Left lung (tissue), 14 donors: ENCODE measurements at places on chromosomes 1 and 21. TPM values are rescaled to one million over a fixed set of nuclear protein-coding genes. Genes with fewer than 3 reads are reported as not detected.
A peak's percentile ranks its signal among the peaks of the same experiment; 100 is the strongest.

The AKNAD1 gene
- total RNA-seq, result not detected

The ACOT7 gene
- total RNA-seq, result 28.8 TPM

The NCAM2 gene
- total RNA-seq, result 19.7 TPM

The NGF gene
- total RNA-seq, result 1.0 TPM

The COL11A1 gene
- total RNA-seq, result 0.21 TPM

The DMBX1 gene
- total RNA-seq, result not detected

DNA sequence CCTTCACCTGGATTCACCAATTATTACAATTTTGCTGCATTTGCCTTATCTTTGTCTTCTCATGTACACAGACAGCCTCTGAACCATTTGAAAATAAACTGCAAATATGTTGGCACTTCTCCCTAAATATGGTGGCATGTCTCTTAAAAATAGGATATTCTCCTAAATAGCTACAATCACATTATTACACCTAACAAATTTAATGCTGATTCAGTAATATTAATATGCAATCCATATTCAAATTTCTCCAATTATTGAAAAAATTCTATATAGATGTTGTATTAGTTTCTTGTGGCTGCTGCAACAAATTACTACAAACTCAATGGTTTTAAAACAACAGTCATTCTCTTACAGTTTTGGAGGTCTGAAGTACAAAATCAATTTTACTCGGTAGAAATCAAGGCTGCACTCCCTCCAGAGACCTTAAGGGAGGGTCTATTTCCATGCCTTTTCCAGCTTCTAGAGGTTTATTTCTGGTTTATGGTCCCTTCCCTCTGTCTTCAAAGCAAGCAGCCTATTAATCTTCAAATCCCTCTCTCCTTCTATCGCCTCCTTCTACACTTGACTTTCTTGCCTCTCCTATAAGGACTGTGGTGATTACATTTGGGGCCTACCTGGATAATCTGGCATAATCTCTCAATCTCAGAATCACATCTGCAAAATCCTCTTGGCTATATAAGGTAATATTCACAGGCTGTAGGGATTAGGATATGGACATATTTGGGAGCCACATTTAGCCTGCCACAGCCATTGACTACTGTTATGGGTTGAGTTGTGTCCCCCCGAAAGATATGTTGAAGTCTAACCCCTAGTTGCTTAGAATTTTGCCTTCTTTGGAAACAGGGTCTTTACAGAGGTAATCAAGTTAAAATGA lies 52.5 kb upstream of the BOLA1 start:
- no peak overlapping the region for H3K27ac ChIP-seq
- H3K36me3 ChIP-seq, result no peaks in the 10 kb centered on the region
- no peaks in the 10 kb centered on the region for H3K27me3 ChIP-seq
- DNase-seq, result no peak
- H3K4me3 ChIP-seq, result no peak overlapping the region
- H3K4me1 ChIP-seq, result peaks cover 62% of the 10 kb centered on the region

DNA sequence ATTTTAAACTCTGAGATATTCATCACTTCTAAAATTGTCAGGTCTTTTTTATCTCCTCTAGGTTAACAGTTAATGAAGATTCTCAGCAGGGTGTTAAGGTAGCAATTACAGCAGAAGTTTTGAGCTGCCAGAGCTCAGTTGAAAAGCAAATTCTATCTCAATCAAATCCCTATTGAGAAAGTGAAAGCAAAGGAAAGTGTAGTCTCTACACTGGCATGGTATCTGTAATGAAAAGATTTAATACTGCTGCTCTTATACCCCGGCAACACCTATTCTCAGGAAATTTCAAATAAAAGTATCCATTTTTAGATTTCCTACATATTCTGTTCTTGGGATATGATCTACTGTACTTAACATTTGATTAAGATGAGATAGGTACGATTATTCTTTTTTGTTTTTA lies 913.5 kb downstream of the MRPL39 start:
- H3K36me3 ChIP-seq, result no peaks in the 10 kb centered on the region
- no peak for DNase-seq
- H3K4me3 ChIP-seq, result no peak overlapping the region
- H3K4me1 ChIP-seq, result no peaks in the 10 kb centered on the region
- H3K27ac ChIP-seq, result no peak overlapping the region

GRCh38 chr1:176033474-176033873 lies 173.6 kb downstream of the COP1 start:
- H3K4me3 ChIP-seq, result no peak overlapping the region
- no peaks in the 10 kb centered on the region for H3K27me3 ChIP-seq
- peaks cover 21% of the 10 kb centered on the region for H3K36me3 ChIP-seq
- no peak overlapping the region for H3K27ac ChIP-seq
- H3K4me1 ChIP-seq, result peaks cover 5% of the 10 kb centered on the region
- DNase-seq, result no peak

DNA sequence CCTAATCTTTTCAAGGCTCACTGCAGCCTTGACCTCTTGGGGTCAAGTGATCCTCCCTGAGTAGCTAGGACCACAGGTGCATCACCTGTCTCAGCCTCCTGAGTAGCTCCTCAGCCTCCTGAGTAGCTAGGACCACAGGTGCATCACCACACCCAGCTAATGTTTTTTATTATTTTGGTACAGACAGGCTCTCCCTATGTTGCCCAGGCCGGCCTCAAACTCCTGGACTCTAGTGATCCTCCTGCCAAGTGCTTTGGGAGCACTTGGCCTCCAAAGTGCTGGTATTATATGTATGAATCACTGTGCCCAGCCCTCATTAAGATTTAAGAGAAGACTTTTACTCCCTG lies 58.5 kb upstream of the S1PR1 start:
- DNase-seq, result no peak
- no peaks in the 10 kb centered on the region for H3K4me1 ChIP-seq
- H3K36me3 ChIP-seq, result no peaks in the 10 kb centered on the region
- H3K27ac ChIP-seq, result no peak overlapping the region

GRCh38 chr21:43194303-43195120 lies 25.7 kb downstream of the CRYAA start:
- peaks cover 31% of the 10 kb centered on the region for H3K4me1 ChIP-seq
- no peak for DNase-seq
- no peaks in the 10 kb centered on the region for H3K27me3 ChIP-seq
- no peak overlapping the region for H3K4me3 ChIP-seq
- H3K36me3 ChIP-seq, result no peaks in the 10 kb centered on the region

DNA sequence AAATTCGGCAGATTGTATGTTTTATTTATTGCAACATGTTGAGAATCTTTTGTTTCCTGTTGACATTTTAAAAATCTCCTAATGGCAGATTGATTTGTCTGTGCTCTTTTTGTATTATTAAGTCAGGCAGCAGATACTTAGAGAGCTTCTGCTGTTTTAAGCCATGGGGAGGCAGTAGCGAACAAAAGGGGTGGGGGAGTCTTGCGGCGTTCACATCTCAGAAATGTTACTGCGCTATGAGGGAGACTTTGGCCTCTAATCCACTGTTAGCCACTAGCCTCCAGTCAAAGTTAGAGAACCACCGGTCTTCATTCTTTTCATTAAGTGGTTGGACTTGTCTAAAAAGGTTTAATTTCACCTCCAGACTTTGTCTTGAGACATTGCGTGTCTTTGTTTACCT lies 93.6 kb downstream of the DYRK1A start:
- peaks cover 92% of the 10 kb centered on the region for H3K4me1 ChIP-seq
- H3K36me3 ChIP-seq, result no peaks in the 10 kb centered on the region
- no peaks in the 10 kb centered on the region for H3K27me3 ChIP-seq

DNA sequence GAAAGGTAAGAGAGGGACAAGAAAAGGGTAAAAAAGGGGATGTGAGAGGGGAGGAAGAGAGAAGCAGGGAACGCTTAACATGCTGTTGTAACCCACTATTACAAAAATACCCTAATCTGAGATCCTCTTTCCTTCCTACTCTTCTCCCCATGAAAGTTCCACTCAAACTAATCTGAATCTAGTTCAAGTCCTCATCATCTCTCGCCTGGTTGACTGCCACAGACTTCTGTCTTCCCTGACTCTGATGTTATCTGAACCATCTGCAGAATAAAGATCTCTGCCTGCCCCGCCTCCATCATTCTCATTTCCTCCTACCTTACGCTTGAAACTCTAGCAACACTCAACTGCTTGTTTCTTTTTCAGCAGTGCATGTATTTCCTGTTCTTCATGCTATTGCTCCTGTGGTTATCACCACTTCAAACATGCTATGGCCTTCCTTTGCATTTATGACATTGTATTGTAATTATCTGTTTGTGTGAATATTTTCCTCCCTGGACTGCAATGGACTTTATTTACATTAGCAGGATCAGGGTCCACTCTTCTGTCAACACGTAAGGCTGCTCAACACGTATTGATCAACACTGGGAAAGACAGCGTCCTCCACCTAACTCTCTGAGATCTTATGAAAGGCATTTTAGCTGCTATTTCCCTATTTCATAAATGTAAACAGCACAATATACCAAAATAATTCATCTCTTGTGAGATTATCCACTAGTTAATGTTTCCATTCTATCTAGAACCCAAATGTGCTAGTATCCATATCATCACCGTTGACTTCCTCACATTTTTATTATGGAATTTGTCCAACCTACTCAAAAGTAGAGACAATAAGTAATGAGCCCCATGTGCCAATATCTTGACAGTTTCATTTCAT lies 215.5 kb upstream of the USP25 start:
- H3K27me3 ChIP-seq, result no peaks in the 10 kb centered on the region
- DNase-seq, result no peak
- no peaks in the 10 kb centered on the region for H3K4me1 ChIP-seq
- no peak overlapping the region for H3K27ac ChIP-seq
- H3K36me3 ChIP-seq, result no peaks in the 10 kb centered on the region

DNA sequence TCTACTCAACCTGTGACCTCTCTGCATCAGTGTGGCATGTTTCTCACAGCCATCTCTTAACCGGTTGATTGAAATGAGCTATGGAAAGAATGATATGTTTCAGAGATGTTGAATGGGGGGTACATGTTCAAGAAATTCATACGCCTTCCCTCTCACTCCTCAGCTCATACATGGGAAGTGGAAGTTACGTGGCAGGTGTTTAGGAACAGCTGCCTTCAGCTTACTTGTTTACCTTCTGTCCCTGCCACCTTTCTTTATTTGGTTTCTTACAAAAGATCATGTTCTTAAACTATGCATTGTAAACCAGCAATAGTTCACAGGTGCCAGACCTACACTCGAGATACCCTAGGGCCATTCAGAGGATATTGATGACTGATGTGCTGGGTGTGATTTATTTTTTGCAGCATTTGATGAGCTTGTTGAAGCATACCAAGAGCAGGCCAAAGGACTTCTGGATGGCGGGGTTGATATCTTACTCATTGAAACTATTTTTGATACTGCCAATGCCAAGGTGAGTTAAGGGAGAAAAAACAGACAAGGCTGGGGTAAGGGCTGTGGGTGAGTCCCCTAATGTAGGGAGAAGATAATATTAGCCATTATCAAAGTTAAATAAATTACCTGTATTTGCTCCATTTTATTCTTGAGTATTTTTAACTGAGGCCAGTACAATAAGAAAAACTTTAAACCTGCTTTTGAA lies 17.4 kb downstream of the MTR start:
- DNase-seq, result no peak
- H3K36me3 ChIP-seq, result peaks cover 83% of the 10 kb centered on the region
- H3K27ac ChIP-seq, result no peak overlapping the region
- no peak overlapping the region for H3K4me3 ChIP-seq
- H3K27me3 ChIP-seq, result no peaks in the 10 kb centered on the region

DNA sequence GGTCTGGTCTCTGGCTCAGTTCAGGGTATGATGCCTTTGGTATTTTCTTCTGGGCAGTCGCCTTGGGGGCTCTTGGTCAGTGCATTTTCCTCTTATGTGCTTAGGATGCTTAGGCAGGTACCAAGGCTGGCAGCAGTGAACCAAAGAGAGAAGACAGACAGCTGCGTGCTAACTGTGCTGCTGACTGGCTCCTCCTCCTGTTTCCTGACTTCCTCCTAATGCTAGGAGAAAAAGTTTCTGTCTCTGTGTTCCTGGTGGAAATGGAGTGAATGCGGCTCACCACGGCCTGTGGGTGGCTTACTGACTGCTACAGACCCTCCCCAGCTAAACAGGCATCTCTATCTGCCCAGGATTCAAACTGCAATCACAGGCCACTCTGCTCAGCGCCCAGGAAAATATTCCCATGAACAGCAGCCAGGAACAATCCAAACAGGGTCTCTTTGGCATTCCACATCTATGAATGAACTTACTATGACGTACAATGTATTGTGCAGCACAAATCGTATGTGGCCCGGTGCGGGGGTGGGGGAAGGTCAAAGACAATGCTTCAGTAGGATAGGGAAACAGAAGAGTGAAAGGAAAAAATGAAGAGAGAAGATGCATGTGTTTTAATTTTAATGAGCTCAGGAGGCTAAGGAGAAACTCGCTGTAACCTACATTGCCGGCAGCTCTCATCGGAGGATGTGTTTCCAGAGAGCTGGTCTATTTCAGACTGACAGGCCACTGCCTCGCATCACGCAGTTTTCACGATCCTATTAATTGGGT lies 2.8 kb downstream of the ABCG1 start:
- H3K4me3 ChIP-seq, result no peak overlapping the region
- no peak for DNase-seq
- peak overlapping the region; percentile 33 for H3K27ac ChIP-seq
- no peaks in the 10 kb centered on the region for H3K36me3 ChIP-seq
- H3K4me1 ChIP-seq, result peaks cover 5% of the 10 kb centered on the region
- H3K27me3 ChIP-seq, result peaks cover 21% of the 10 kb centered on the region

- no peak overlapping the region for H3K27ac ChIP-seq
- no peaks in the 10 kb centered on the region for H3K27me3 ChIP-seq
- no peaks in the 10 kb centered on the region for H3K4me1 ChIP-seq
- no peak for DNase-seq
Observed at GRCh38 chr1:221805121-221805520, 63.2 kb upstream of the DUSP10 start.

DNA sequence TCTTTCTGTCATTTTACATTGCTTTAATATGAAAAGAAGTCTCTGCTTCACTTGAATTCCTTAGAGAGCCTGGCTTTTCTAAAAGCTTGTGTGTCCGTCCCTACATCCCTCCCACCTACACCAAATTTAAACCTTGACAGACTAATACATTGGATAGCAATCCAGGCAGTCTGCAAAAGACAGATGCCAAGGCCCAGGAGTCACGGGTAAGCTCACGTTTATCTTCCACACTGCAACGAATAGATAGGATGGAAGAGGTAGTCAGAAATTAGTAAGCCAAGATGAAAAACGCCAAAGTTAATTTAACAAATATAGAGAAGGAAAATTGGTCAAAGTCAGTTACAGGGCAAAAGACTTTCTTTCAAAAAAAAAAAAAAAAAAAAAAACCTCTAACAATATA lies 338.1 kb downstream of the SMYD3 start:
- H3K4me3 ChIP-seq, result no peak overlapping the region
- DNase-seq, result no peak
- H3K4me1 ChIP-seq, result no peaks in the 10 kb centered on the region
- no peak overlapping the region for H3K27ac ChIP-seq

- H3K36me3 ChIP-seq, result no peaks in the 10 kb centered on the region
- no peaks in the 10 kb centered on the region for H3K27me3 ChIP-seq
- peak overlapping the region; percentile 84 for H3K27ac ChIP-seq
- DNase-seq, result peak; percentile 38
Observed at GRCh38 chr1:151944126-151944856, 35.0 kb upstream of the THEM4 start.

DNA sequence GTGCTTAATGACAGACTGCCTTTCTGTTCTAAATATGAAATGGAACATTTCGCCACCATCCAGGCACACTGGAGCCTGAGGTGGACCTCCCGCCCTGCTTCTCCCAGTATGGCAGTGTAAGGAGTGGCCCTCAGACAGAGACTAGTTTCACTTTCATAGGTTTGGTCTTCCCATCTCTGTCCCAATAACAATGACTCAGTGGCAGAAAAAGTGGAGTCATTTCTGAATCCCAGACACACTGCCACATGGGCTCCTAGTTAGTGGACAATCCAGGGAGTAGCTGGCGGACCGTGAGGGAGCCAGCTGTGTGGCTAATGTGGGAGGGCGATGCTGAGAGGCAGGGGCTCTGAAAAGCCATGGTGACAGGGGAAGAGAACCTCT lies 95.6 kb upstream of the TSPAN2 start:
- H3K27me3 ChIP-seq, result no peaks in the 10 kb centered on the region
- no peak for DNase-seq
- H3K4me3 ChIP-seq, result no peak overlapping the region
- H3K36me3 ChIP-seq, result no peaks in the 10 kb centered on the region
- H3K4me1 ChIP-seq, result no peaks in the 10 kb centered on the region
